ENCODE measurements at places on chromosomes 6 and 20. TPM values are rescaled to one million over a fixed set of nuclear protein-coding genes. Genes with fewer than 3 reads are reported as not detected.
A peak's percentile ranks its signal among the peaks of the same experiment; 100 is the strongest.

GRCh38 chr20:38238829-38239228, 21.7 kb downstream of the KIAA1755 start:
- peak; percentile 73 for DNase-seq

Gene OPRL1
- 1.2 TPM for total RNA-seq

Gene DSP
- 29.7 TPM for total RNA-seq

- no peak for DNase-seq
These were observed 9.3 kb downstream of the OR2H1 start for GRCh38 chr6:29466241-29466640.

Gene LHFPL5
- total RNA-seq, result 0.16 TPM

Gene OSBPL2
- 49.8 TPM for total RNA-seq

GRCh38 chr6:10749734-10750133, 2.1 kb downstream of the TMEM14B start:
- DNase-seq, result no peak

DNA sequence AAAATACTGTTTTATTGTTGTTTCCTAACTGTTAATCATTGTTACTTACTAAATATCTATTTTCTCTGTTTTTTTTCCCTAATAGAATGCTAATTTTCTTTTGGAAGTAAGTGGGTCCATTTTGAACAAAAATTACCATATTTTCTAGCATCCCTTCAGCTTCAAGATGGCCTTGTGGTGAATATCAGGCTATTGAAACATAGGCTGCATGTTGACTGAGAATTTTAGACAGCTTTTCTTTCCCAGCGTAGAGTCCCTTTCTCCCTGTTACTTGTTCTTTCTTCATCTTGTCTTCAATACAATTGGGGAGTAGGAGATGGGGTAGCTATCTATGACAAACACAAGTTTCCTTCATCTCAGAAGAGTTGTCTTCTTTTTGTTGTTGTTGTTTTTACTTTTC, 397.0 kb downstream of the DOK5 start:
- no peak for DNase-seq

DNA sequence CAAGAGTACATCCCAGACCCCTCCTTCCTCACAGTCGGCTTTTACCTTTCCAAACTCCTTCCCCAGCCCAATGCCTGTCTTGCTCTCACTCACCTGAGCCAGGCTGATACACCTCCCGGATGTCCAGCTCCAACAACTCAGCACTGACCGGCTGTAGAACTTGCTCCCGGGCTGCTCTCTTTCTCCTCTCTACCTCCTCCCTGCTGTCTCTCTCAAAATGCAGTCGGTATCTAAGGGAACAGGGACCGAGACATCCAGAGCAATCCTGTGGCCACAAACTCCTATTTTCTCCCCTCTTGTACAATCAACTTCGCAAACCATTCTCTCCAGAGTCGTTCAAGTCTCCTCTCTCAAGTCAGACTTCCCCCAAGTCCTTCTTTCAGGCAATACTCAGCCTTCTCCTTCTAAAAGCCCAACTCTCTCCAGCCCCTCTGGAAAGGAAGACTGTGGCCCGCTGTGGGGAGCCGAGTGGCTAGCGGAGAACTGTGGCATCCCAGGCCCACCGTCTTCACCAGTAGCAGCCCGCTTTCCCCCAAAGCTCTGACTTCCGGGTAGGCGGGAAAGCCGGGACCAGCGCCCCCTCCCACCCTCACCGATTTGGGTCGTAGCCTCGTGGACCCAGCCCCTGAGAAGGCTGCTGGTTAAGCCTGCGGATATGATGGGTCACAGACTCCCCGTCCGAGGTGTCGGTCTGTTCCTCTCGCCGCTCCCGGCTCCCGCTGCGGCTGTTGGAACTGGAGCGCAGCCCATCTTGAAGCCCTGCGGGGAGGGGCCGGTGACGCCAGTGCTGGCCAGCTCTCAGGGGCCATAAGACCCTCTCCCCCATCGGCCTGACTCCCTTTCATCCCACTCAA, 1.1 kb downstream of the GNL1 start:
- DNase-seq, result peak; percentile 34

DNA sequence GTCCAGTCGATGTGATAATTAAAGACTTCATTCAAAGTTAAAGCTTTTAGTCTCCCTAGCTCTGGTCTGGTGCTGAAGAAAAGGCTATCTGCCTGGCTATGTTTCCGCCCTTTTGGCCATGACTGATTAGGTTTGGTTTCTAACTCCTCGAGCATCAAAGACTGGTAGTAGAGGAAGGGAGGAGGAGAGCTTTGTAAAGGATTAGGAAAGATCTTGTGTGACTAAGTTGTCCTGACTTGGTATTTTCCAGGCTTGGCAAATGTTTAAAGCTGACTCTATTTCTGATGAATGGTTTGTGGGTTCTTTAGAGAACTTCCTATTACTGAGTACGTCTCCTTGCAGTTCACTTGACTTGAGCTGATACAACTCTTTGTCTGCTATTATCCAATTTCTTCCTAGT, 312.9 kb downstream of the GJA1 start:
- DNase-seq, result no peak

- no peak for DNase-seq
These were observed 35.2 kb upstream of the BCLAF1 start for GRCh38 chr6:136324686-136325380.

GRCh38 chr20:63698739-63699465, 2.5 kb downstream of the TNFRSF6B start:
- DNase-seq, result peak; percentile 62

DNA sequence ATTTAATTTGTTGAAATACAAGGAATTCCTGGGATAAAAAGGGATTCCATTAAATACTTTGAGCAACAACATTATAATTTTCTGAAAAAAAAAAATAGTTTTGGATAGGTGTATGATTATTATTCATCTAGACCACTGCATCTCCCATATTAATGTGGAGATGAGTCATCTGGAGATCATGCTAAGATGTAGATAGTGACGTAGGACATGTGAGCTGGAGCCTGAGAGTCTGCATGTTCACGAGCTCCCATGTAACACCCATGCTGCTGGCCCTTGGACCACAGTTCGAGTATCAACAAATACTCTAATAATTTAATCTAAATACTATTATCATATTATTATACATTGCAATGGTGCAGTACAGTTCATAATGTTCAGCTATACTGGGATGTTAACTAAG, 91.6 kb downstream of the EPM2A start:
- DNase-seq, result no peak

- no peak for DNase-seq
These were observed 172.3 kb downstream of the PTPRT start for GRCh38 chr20:43017241-43018030.

Gene DACT2
- not detected for total RNA-seq

Gene TRERF1
- 4.2 TPM for total RNA-seq

Gene ZC2HC1B
- not detected for total RNA-seq

- DNase-seq, result no peak
These were observed 57.0 kb upstream of the PREP start for GRCh38 chr6:105459864-105460263.

DNA sequence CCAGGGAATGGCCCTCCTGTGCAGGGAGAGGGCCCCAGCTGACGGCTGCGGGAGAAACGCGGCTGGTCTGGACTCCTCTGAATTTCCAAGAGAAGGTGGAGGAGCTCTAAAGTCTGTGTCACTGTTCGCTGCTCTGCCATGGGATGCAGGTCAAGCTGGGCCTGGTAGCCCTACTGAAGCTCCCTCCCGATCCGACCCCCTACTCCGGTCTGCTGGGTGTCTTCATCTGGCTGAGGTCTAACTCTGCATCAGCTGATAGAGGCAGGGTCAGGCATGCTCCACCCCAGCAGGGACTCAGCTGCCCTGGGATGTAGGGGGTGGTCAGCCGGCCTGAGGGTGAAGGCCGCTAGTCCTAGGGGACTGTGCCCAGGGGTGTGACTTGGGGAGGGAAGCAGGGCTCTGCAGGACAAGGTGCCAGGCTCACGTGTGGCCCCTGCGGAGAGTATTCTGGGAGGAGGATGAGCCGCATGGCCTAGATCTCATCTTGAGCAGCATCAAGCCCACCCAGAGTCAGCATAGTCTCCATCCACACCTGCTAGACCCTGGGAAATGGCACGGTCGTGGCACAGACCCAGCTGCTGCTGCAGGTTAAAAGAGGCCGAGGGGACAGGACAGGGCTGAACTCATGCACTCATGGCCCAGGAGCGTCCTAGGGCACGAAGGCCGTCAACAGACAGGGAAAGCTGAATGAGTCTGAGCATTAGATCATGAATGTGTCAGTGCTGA, 1.4 kb downstream of the CST3 start:
- DNase-seq, result no peak

Gene BCAS1
- total RNA-seq, result 42.4 TPM

Gene CYP24A1
- 1.9 TPM for total RNA-seq

Gene FKBP1C
- 0.08 TPM for total RNA-seq

GRCh38 chr6:80454197-80454596, 347.7 kb downstream of the BCKDHB start:
- peak; percentile 47 for DNase-seq

Gene FOXQ1
- 108 TPM for total RNA-seq

Gene BEND6
- not detected for total RNA-seq

Gene COMMD7
- total RNA-seq, result 31.5 TPM

GRCh38 chr6:33431880-33432541, 12.1 kb downstream of the SYNGAP1 start:
- no peak for DNase-seq

GRCh38 chr6:52330470-52330869, 31.5 kb upstream of the PAQR8 start:
- DNase-seq, result no peak

Gene HAO1
- not detected for total RNA-seq

Gene LGSN
- not detected for total RNA-seq

- DNase-seq, result no peak
These were observed 536 bp upstream of the RAET1G start for GRCh38 chr6:149923327-149923986.

Gene CEP85L
- total RNA-seq, result 0.13 TPM

Gene THEMIS
- total RNA-seq, result not detected

Gene ITPR3
- 92.2 TPM for total RNA-seq

DNA sequence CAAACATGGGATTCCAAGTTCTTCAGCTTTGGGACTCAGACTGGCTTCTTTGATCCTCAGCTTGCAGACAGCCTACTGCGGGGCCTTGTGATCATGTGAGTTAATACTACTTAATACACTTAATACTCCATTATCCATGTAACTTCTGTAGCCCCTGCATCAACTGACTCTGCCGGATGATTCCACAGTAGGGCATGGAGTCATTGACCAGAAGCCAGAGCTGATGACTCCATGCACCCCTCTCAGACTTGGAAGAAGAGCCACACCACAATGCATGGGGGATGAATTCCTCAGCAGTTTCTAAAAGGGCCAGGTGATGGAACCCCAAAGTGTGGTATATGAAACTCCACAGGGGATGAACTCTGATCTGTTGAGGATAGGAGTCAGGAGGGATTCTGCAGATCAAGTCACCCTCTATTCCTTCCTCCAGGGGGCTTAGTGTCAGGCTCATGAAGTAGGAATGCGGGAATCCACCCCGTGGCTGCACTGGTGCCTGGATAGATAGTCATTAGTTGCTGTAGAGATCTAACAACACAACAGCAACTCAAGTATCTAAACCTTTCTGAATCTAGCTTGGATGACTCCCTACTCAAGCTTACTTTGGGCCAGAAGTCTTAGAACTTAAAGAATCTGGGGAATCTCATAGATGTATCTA, 70.2 kb downstream of the GPR6 start:
- no peak for DNase-seq

Gene CAP2
- 0.81 TPM for total RNA-seq

Gene SYNDIG1
- total RNA-seq, result not detected

DNA sequence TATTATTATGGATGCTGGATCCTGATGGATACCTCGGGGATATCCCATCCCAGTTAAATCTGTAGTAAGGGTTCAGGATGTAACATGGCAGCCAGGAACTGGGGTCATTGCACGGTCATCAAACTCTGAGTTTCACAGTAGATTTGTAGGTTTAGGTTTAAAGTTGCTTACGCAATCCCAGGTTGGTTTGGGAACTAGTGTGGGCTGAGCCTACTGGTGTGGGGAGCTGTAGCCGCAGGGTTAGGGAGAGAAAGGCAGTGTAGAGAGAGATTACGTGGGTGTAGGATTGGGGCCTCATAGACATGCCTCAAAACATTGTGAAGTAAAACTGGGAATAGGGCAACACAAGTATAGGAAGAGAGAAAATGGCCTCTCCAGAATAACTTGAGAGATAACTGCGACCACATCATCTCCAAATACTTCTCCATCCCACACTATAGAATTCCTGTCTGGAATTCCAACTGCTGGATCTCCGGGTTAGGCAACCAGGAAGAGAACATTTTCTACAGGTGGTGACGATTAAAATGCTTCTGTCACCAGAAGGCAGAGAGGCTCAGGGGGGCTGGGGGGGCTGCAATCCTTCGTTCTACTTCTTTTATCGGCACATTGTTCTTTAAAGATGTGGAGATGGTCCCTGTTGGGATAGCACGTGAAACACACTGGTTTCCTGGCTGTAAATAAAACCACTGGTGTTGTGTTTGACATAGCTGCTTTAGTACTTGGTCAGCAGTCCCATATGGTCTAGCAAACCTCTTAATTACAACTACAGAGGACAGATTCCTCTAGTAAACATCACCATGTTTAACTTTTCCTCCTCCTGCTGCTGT, 44.9 kb upstream of the TMEM170B start:
- DNase-seq, result no peak

Gene WFDC10B
- not detected for total RNA-seq

DNA sequence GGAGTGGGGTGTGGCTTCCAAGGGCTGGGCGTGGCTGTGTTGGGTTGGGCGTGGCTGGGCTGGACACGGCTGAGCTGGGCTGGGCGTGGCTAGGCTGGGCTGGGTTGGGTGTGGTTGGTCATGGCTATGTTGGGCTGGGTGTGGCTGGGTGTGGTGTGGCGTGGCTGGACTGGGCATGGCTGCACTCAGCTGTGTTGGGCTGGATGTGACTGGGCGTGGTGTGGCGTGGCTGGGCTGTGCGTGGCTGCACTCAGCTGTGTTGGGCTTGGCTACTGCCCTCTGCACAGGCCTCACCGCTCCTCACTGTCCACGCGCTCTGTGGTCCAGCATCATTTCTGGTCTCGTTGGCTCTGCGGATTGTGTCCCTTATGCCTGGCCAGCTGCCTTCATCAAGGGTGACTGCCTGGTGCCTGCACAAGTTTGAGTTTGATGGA, 43.5 kb upstream of the SLCO4A1 start:
- DNase-seq, result no peak

Gene GSTA2
- total RNA-seq, result not detected

DNA sequence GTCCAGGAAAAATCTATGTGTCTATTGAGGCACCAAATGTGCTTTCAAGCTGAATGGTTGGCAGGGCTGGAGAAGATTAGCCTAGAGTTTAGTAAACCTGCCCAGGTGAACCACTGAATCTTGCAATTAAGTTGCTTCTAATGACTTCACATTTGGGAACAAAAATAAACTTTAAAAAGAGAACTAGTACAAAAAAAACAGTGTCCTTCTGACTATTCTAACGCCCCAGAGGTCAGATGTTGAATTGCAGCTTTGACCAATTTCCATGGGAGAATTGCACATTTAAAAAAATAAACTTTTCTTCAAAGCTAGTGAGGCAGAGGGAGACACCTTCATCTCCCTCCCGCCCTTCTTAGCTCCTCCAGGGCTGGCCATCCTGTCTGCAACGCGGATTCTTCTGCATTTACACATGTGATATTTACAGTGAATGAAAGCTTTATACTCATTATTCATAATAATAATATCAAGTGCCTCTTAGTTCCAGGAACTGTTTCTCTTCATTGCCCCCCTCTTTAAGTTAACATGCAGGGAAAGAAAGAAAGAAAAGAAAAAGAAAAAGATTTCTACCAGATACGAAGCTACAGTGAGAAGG, 270.2 kb downstream of the SMOC2 start:
- DNase-seq, result peak; percentile 31
